ENCODE measurements at places on chromosomes 4 and X.

GRCh38 chr4:69039071-69039470, 57.2 kb upstream of the UGT2B7 start:
- DNase-seq: no peak

DNA sequence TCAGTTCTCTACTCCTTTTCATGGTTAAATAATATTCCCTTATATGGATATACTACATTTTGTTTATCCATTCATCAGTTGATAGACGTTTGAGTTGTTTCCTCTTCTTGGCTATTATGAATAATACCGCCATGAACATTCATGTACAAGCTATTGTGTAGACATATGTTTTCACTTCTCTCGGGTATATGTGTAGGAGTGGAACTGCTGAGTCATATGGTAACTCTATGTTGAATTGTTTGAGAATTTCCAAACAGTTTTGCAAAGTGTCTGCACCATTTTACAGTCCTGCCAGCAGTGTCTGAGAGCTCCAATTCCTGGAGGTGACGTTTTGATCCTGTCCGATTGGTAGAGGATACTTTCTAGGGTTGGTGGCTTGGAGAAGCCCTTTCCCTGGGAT, 23.6 kb downstream of the PLAC1 start:
- DNase-seq: no peak

DNA sequence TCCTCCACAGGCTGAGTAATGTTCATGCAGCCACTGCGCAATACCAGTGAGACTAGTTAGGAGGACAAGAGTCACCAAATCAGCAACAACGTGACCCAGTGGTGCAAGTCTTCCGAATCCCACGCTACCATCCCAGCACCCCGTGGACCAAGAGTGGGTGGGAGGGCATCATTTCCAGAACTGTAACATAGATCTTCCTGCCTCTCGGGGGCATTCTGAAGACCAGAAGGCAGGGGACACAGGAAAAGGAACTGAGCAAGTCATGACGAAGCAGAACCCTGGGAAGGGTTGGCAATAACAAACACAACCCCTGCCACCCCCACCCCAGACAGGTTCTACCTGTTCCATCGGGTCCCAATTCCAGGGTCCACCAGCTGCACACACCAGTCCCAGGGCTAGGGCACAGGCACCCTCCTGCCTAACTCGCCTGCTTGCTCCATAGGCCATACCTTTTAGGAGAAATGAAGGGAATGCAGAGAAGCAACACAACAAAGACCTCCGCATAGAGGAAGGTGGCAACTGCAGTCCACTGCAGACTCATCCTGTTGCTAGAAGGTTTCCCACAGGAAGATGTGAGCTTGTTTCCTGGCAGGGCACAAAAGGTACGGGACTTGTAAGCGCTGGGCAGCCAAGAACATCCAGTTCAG, 1.4 kb downstream of the BCAP31 start:
- DNase-seq: no peak

DNA sequence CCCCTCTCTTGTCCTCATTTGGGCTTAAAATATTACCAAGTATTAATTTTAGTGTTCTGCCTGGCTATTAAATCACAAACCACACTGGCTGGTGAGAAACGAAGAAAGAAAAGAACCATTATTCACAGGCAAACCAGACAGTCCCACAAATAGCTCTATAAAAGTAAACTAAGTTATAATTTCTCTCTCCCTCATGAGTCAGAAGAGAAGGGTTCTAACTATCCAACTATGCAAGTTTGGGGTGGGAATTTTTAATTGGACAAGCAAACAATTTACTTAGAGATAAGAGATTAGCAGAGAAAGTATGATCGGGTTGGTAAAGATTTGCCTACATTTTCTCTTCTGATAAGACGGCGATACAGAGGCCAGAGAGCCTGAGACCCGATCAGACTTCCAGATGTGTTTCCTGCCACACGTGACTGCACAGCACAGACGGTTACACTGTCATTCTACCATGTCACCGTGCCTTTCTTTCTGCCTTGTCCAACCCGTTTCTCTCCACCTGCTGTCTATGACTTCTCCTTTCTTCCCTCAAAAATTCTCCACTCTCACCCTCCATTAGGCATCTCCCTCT, 52.3 kb downstream of the MEPE start:
- no peak for DNase-seq

DNA sequence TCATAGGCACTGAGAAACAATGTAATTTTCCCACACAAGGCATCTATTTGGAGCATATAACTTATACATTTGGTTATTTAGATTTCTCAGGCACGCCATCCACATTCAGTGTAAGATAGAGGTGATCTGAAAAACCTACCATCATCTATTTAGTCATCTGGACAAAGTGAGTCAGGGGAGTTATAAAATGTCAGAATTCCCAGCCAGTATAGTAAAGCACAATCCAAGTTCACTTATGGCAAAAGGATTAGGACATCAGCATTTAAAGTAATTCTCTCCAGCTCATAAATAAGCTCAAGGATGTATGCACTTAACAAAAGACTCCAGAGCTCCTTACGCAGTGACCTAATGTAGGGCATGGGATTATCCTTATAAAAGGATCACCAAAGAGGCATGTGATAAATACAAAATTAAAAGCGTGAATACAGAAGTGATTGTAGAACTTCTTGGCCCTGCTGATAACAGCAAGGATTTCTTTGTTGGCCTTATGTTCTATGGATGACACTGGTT, 65.3 kb upstream of the DCLK2 start:
- no peak for DNase-seq

- no peak for DNase-seq
These were observed 572.0 kb upstream of the PABPC4L start for GRCh38 chr4:134773497-134774000.
